ENCODE measurements at places on chromosomes 11 and 22.

- no peak for DNase-seq
Measured at GRCh38 chr11:120810251-120810650, 213.7 kb upstream of the TBCEL start.

- DNase-seq: no peak
Measured at GRCh38 chr11:130472434-130472961, 24.1 kb downstream of the ADAMTS15 start.

DNA sequence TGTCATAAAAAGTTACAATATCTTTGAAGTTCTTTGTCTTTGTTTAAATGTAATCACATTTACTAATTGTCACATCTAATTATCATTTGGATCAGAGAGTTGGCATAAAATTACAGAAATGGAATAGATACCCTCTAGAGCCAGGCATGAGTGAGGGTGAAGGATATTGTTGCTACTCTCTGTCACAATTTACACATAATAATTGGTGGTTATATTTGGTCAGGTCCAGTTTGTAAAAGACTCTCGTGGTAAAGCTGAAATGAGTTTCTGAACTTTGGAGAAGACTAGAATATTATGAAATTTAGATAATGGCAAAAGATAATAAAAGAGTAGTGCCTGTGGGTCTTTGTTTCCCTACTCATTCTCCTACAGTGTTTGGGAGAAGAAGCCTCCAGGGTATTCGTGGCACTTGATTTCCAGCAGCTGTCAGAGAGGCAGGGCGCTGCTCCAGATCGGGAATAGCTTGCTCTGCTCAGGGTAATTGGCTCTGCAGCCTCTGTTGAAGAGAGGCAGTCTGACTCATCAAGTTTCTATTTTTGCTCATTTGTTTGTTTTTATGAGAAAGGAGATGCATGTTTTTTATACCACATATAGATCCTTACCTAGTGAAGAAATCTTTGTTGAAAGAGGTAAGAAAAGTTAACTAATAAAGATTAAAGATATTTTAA, 349.9 kb downstream of the CNTN5 start:
- DNase-seq: no peak

- DNase-seq: no peak
Measured at GRCh38 chr22:30393322-30393680, 3.5 kb upstream of the SEC14L2 start.

- DNase-seq: no peak
Measured at GRCh38 chr22:44599084-44599483, 101.1 kb upstream of the RTL6 start.

- DNase-seq: no peak
Measured at GRCh38 chr11:3929649-3930048, 74.2 kb downstream of the STIM1 start.

GRCh38 chr11:27663326-27663725, 36.9 kb downstream of the BDNF start:
- DNase-seq: no peak

DNA sequence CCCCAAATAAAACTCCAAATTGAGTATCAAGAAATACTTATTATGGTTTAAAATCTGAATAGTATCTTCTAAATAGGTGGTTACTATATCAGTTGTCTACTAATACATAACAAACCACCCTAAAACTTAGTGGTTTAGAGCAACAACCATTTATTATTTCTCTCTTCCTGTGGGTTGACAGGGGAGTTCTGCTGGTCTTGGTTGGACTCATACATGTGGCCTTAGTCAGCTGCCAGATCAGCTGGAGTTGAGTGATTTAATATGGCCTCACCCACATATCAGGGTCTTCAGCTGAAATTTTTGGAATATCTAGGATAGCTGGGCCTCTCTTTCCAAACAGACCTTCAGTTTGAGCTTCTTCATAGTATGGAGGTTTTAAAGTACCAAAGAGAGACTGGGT, 34.5 kb downstream of the C11orf65 start:
- no peak for DNase-seq

DNA sequence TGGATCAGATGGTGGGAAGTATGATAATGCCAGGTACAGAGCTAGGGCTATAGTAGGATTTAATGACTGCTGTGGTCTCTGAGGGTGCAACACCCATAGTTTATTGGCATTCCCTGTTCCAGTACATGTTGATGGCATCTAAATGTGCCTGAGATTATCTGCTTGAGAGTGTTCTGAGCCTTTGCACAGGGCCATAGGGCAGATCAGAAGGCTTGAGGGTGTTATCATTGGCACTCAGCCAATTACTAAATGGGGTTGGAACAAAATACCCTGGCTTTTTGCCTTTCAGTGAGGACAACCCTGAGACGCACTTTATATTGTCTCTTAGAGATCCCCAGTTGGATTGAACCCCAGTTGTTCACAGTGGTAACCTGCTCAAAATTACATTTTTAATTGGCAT, 6.7 kb downstream of the SLC5A12 start:
- no peak for DNase-seq

GRCh38 chr11:88101881-88102597, 73.2 kb downstream of the RAB38 start:
- no peak for DNase-seq

DNA sequence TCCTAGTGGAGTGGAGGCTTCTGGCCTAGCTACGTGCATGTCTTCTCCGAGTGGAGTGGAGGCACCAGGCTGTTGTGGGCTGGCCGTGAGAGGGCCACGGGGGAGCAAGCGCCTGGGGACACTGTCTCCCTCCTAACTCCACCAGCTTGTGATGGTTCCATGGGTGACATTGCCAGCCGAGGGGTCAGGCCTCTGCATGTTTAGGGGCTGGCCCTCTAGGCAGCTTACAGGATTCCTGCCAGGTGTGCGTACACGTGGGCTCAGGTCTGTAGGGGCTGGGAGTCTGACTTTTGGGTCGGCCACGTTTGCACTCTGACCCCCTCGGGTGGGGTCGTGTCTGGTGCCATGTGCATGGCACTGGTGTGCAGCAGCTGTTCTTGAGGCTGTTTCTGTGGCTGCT, 31.6 kb downstream of the TBC1D22A start:
- DNase-seq: no peak

- no peak for DNase-seq
Measured at GRCh38 chr11:41955066-41955465, 495.6 kb upstream of the LRRC4C start.

GRCh38 chr22:49826603-49827270, 936 bp downstream of the BRD1 start:
- no peak for DNase-seq

GRCh38 chr11:64035576-64035975, at the start of gene FLRT1:
Gene FLRT1 (plus strand): TSS chr11:64035931. CDS start chr11:64116268, 80,337 bp downstream.
- no peak for DNase-seq

GRCh38 chr11:32052215-32052614, 38.7 kb upstream of the RCN1 start:
- DNase-seq: peak; percentile 36

- no peak for DNase-seq
Measured at GRCh38 chr11:17649696-17650095, 69.7 kb upstream of the MYOD1 start.

GRCh38 chr11:73866586-73866996, 10.1 kb downstream of the COA4 start:
- DNase-seq: no peak

- no peak for DNase-seq
Measured at GRCh38 chr11:121766991-121767390, 314.2 kb upstream of the SORL1-AS1 start.

DNA sequence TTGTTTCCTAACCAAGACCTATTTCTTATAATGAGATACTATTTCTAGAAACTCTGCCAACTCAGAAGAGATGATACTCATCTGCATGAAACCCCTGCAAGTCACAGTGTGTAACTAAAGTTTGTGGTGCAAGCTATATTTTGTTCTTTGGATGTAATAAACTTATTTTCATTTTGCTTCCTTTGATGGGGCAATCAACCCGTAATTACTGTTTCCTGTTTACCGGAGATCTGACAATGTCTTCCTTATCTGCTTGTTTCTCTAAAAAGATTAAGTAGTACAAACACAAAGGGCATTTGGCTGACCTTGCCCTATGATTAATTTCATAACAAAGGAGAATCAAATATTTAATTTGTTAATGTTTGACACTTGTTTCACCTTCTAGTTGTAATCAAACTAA, 846.6 kb upstream of the ANO3 start:
- no peak for DNase-seq

DNA sequence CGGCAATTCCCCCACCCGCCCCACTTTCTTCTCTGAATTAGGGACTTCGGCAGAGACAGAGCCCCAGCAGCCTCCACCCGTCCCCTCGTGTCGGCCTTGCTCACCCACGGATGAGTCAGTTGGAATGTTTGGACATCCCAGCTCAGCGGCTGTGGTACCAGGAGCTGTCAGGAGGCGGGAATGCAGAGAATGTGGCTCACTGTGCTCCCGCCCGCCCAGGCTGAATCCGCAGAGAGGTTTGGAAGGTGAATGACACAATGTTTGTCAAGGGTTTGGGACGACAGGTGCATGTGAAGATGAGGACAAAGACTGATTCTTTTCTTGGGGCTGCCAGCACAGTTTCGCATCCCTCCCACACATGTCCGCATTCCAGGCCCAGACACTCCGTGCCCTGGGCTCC, 39.6 kb downstream of the LIF start:
- DNase-seq: no peak

DNA sequence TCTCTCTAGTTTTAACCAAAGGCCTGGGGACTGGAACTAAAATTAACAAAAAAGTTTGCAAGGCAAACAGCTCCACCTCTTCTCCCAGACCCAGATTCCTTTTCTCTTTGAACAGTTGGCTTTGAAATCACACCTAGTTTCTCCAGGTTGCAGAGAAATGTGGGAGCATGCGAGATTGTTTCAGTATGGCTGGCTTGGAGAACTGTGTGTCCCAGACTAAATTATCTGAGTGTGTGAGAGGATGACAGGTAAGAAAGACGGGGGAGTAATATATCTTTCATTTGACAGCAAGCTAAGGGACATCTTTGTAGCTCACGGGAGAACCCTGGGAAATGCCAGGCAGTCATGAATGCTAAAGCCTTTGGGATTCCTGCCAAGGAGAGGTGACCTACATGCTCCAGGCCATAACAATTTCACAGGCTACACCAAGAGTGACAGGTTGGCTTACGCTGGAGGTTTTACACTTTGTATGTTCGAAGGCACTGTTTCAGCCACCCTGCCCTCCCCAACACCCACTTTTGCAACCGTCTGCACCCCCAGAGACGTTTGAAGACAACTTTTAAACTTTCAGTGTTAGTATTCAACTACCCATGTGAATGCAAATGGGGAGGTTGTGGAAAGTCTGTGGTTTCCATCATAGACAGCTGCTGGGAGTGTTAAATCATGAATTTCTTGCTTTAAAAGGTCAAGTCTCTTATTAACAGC, 109.3 kb upstream of the SNX19 start:
- no peak for DNase-seq

- no peak for DNase-seq
Measured at GRCh38 chr11:67492069-67492727, 9.4 kb downstream of the AIP start.

- no peak for DNase-seq
Measured at GRCh38 chr11:15970506-15971214, 385.7 kb downstream of the SOX6 start.

- no peak for DNase-seq
Measured at GRCh38 chr11:130118636-130119387, 40.8 kb upstream of the ST14 start.

DNA sequence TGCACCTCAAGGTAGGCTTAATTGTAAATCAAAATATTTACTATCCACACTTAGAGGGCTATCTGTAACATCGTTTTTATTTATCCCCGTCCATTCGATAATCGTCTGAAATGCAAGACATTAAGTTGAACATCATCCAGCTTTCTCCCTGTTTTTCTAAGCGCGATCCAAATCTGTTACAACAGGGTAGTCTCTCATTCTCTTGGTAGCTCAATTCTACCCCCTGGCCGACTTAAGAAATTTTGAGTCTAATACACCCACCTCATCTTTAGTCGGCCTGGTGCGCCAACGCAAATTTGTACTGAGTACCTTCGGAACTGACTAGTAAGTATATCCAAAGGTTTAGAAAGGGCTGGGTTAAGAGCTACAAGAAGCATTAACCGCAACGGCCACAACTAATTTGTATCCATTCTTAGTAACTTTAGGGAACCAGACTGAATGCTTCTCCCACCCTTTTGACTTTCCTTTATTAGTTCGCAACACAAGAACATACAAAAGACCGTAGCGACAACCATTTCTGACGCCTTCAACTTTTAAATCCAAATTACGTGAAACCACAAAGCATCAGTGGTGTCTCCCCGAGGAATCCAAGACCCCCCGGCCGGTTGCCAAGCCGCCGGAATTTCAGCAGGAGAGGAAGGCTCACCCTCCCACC, 1.0 kb upstream of the ZNF143 start:
- DNase-seq: peak; percentile 63

DNA sequence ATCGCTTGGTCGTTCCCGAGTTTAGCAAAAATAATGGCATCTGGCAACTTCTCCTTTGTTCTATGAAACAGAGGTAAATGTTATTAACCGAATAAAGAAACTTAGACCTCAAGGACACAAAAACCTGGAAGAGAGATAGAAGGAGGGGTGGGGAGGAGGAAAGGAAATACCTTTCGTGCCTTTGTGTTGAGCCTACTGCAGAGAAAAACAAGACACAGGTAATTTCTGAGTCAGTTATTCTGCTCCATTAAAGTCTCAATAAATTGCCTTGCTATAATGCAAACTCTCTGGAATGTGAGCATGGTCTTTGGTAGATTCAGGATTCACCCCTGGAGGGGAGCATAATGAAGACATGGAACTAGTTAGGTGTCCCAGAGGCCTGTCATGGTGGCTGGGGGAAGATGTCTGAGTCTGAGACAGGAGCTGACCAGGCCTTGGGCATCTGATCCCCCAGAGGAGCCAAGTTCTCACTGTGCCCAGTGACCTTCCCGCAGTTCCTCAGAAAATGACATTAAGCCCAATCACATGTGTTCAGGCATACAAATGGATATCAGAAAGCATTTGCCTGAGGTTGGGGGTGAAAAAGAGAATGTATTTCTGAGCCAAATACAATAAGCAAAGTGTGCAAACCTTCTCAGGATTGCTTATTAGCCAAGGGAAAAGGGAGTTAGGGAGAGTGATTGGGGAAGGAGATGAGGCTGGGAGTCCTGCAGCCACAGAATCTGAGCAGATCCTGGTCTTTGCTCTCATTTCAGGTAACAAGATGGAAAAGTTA, 72.6 kb upstream of the CADM1 start:
- no peak for DNase-seq

GRCh38 chr11:126502159-126502558, 146.7 kb downstream of the ST3GAL4 start:
- DNase-seq: no peak

DNA sequence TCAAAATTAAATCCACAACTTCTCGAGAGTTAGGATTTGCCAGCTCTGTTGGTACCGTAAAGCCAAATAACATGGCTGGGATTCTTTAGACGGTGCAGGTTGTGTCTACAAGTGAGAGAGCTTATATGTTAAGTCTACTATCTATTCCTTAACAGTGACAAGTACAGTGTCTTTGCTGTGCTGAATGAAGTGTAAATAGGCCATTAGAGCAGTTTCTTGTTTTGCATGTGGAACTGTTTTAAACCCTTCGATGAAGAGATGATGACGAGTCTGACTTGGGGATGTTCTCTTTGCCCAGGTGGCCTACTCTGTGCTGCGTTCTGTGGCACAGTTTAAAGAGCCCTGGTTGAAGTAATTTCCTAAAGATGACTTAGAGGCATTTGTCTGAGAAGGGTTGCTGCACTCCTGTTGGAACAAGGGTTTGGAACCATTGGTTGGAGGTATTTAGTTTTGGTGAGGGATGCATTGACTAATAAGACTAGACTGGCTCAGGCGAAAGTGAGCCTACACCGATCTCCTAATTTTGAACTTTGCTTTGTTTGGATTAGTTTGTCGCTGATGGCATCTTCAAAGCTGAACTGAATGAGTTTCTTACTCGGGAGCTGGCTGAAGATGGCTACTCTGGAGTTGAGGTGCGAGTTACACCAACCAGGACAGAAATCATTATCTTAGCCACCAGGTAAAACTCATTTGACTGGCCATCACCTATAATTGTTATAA, 988 bp downstream of the RPS3 start:
- DNase-seq: peak; percentile 52
